ENCODE measurements at places on chromosomes 12 and 14.

DNA sequence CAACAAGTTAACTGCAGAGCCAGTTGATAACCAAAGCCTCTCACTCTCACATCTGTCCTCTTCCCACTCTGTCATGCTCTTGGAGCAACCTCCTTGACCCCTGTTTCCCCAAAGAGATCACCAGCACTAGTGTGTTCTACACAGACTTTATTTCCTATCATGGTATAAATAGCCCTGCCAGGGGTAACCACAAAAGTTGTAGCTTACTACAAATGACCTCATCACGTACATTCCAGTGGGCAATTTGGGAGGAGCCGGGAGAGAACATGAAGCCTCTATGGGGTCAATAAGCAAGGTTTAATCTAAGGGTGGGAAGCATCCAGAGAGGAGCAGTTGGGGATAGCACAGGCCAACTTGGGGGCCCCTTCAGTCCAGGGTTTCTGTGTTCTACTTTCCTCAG, 186.5 kb downstream of the KCNA5 start:
- peak; percentile 13 for DNase-seq

DNA sequence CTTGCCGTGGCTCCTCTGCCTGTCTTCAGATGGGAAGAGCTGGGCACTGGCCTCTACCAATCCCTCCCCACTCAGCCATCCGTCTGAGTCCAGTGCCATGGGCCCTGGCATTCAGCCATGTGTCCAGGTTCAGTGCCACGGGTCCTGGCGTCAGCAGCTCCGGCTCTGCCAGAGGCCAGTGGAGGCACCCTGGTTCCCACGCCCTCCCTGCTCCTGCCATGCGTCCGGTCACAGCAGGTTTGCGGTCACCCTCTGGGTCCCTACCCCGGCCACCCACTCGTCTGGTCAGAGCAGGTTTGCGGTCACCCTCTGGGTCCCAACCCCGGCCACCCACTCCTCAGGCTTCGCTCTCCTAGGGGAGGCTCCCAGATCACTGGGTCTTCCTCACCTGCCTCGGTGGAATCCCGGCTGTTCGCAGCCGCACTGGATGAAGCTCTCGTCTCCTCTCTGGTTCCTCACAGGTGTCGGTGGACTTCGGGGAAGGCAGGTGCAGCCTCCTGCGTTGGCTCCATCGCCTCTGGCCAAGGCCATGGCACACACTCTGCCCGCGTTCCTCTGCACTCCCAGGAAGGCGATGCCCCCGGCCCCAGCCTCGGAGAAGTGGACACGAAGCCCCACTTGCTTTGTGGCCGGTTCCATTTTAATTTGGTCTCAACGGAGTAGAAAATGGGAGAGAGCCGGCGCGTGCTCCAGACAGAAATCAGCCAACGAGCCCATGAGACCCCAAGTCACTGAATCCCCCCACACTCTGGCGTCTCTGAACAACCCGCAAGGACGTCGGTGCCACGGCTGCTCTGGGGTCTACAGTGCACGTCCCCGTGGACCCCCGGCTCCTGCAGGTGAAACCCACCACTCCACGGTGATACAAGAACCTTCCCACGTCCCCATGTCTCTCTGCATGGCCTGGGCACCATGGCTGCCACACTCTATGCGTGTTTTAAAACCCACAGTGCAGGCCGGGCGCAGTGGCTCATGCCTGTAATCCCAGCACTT, 47.8 kb upstream of the FBRSL1 start:
- DNase-seq: no peak

DNA sequence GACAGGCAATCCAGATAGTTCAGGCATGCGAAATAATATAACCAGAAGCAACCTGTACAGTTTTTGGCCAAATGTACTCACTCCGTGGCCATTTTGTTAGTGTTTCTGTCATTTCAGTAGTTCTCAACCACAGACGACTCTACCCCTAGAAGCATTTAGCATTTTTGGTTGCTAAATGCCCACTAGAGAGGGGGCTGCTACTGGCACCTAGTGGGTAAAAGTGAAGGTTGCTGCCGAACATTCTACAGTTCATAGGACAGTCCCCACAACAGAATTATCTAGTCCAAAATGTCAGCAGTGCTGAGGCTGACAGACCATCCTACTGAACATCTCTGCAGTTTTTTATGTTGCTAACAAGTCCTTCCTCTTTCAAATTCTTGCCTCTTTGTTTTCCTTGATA, 107.4 kb downstream of the TSHR start:
- peak; percentile 1 for DNase-seq

GRCh38 chr12:4992871-4993270, 50.8 kb upstream of the KCNA5 start:
- DNase-seq: no peak

- DNase-seq: peak; percentile 78
Observed at GRCh38 chr14:99127651-99128167, 144.3 kb downstream of the BCL11B start.

GRCh38 chr14:65351493-65352194, 60.9 kb upstream of the FUT8 start:
- no peak for DNase-seq

DNA sequence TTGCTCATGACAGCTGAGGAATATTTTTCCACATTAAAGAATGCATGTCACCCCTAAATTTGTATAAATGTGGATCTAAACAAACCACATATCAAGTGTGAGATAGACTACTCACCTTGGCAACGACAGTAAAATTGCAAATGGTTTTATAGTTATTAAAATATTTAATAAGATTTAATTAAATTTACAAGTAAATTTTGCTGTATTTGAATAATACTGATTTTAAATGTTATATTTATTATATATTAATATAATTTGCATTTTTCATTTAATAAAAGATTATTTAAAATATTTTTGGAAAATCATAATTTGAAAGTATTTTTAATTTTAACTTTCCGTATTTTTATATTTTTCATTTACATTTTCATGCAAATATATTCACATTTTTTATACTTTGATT, 53.4 kb downstream of the SERPINA3 start:
- no peak for DNase-seq

DNA sequence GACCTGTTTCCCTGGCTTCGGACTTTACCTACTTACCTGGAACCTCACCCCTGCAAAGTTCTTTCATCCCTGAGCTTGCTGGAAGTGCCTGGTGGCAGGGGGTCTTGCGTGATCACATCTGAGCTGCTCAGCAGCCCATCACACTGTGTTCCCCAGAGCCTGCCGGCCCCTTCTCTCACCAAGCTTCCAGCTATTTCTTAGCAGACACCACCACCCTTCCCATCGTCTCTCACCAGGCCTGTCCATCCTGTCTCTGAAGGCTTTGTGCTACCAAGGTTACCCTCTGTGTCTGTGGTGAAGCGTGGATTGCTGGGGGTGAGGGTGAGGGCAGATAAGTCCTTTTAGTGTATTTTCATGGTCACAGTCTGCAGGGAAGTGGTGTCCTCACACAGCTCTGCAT, 78.8 kb upstream of the NRXN3 start:
- no peak for DNase-seq
